ENCODE measurements at places on chromosomes 2 and 18. TPM values are rescaled to one million over a fixed set of nuclear protein-coding genes. Genes with fewer than 3 reads are reported as not detected.

CTAGE1 gene
- not detected for total RNA-seq

TUBA3E gene
- not detected for total RNA-seq

CLIP4 gene
- 17.5 TPM for total RNA-seq

UGT1A3 gene
- total RNA-seq: not detected

KLHL30 gene
- not detected for total RNA-seq

CRYGC gene
- total RNA-seq: not detected

PARD3B gene
- total RNA-seq: 10.3 TPM

RAB6D gene
- total RNA-seq: not detected

COLEC11 gene
- 0.29 TPM for total RNA-seq
